Stimulated activated CD4-positive, alpha-beta T cell treated with anti-CD3 and anti-CD28 coated beads, Interleukin-15, amount 100 ng/mL, for 1 hour (primary cell): ENCODE measurements at places on chromosomes 7 and 10.

DNA sequence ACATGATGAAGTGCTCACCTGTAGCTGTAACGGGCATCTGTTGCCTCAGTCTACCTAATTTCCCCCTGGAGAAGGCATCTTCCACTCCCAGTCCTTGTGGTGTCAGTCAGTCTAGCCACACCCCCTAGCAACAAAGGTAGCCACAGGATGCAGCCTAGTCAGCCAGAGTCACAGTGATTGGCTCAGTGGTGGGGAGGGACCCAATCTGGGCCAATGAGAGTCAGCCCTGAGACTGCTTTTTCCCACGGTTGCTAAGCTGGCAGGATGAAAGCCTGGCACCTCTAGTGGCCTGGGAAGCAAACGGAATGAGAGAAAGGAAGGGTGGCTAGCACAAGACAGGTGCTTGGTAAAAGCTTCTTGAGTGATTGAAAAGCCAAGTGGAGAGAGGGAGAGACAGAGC is 118.6 kb downstream of the SH3PXD2A start:
- DNase-seq, result no peak

DNA sequence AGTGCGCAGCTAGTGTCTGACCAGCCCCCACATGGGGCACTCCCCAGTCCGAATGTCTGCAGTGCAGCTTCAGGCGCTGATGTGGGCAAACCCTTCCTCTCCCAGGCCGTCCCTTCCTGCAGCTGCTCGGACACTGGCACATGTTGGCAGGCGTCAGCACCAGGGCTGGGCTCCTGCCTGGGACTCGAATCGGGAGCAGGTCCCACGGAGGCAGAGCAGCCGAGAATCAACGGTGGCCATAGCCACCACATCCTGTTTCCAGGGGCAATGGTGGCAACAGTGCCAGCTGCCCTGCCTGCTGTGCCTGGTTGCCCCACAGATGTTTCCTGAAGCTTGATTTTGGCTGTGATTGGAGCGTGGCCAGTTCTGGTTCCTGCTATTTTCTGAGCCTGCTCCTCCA is 65.8 kb downstream of the MGMT start:
- DNase-seq, result no peak

DNA sequence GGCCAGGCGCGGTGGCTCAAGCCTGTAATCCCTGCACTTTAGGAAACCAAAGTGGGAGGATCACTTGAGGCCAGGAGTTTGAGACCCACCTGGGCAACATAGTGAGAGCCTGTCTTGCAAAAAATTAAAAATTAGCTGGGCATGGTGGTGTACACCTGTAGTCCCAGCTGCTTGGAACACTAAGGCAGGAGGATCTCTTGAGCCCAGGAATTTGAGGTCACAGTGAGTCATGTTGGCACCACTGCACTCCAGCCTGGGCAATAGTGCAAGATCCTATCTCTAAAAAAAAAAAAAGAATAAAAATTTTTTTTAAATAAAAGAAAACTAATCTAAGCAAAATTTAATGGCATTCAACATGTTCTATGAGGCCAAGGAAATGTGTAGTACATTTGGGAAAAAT is 44.9 kb upstream of the UBN2 start:
- DNase-seq, result no peak

- DNase-seq, result no peak
These were observed 135.1 kb downstream of the CHRM2 start for GRCh38 chr7:137003566-137003965.

DNA sequence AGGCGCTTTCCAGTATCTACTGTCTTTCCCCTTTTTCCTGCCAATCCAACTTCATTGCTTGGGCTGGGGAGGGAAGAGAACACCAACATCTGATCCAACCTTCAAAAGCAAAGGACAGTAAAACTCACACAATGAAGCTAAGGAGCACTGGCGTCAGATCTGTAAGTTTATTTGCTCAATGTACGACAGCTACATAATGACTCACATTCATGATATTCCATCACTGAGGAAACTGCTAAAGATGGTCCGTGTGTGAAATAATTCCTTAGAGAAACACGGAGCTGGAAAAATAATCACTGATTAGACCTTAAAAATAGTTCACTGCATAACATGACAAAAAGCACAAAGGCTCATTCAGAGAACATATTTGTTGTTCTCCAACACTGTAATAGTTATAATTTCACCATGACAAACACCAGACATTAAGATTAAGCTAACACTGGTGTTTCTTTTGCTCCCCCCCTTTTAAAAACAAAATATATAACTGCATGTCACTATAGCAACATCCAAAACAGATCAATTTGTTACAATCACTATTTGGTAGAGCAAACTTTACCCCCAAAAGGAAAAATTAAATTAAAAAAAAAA is 24.3 kb downstream of the HSPB1 start:
- no peak for DNase-seq

DNA sequence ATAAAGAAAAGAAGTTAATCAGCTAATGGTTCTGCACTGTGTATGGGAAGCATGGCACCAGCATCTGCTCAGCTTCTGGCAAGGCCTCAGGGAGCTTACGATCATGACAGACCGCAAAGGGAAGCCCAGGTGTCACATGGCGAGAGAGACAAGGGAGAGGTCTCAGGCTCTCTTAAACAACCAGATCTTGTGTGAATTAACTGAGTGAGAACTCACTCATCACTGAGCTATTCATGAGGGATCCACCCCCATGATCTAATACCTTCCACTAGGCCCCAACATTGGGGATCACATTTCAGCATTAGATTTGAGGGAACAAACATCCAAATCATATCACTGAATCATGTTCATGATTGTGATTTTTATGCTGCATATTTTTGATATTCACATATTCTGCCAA is 5.8 kb downstream of the USP54 start:
- DNase-seq, result no peak

DNA sequence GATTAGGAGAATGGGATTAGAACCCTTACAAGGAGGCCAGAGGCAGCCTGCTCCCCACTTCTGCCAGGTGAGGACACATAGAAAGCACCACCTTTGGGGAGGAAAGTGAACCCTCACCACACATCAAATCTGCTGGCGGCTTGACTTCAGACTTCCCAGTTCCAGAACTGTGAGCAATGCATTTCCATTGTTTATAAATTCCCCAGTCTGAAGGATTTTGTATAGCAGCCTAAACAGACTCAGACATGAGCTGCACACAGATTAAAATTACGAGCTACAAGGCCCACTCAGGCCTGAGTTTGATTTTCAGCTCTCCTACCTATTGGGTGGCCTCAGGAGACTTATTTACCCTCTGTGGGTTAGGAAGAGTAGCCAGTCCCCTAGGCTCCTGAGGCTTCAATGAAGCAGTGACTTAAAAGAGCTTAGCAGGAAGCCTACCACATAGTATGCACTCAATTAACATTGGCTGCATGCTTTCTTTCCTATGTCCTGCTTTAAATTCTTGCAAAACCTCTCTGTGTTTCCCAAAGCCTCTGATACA is 350.7 kb upstream of the ZMIZ1 start:
- DNase-seq, result no peak

- DNase-seq, result no peak
These were observed 2.6 kb downstream of the CREM start for GRCh38 chr10:35129185-35129674.

- no peak for DNase-seq
These were observed 116.0 kb upstream of the PDLIM1 start for GRCh38 chr10:95406651-95407280.

- DNase-seq, result no peak
These were observed 7.4 kb downstream of the ADCYAP1R1 start for GRCh38 chr7:31059551-31059950.

DNA sequence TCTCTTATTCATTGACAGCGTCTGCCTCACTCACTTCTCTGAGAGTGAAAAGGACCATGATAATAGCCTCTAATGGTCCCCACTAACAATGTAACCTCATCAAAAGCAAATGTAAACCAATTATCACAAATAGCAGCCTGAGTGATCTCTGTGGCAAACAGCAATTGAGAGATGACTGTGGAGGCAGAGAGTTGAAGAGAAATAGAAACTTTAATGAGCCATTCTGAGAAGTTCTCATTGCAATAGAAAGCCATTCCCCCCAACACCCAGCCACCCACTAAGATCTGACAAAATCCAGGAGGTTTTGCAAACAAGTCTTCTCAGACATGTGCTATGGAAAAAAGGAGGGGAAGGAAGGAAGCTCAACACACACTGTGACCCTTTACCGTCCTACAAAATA is 44.2 kb upstream of the RNF148 start:
- no peak for DNase-seq

- no peak for DNase-seq
These were observed 238.7 kb downstream of the CDK14 start for GRCh38 chr7:90834771-90835170.

GRCh38 chr10:7792541-7792940 is 4.6 kb downstream of the ATP5F1C start:
- DNase-seq, result no peak

DNA sequence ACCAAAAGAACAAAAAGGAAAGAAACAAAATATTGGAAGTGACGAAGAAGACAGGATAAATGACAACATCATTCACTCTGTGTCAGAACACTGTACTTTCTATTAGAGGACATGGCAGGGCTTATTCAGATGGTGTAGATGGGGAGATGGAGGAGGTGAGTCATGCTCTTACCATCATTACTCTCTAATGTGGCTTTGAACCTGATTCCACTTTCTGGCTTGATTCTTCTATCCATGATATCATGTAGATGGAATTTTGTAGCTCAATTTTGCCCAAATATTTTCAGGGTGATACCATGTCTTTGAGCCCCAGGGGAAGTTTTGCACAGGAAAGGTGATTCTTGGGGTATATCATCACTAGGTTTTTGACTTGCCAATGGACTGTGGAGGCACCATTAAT is 91.7 kb downstream of the CFAP58 start:
- DNase-seq, result no peak

DNA sequence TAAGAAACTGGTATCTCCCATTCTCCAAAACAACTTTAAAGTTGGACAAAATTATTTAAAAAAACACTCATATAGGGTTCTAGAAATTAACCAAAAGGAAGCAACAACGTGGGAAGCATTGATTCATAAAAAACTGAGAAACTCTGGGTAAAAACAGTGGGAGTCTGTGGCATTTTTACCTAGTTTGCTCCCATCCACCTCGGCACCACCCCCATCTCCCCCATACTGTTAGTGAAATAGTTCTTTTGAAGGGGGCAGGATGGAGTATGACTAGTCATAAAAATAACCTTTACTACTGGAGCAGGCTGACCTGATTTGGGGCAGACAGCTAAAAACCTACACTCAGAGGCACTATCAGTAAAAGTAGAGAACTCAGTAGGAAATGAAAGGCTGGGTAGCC is 123.2 kb downstream of the AVL9 start:
- DNase-seq, result no peak

DNA sequence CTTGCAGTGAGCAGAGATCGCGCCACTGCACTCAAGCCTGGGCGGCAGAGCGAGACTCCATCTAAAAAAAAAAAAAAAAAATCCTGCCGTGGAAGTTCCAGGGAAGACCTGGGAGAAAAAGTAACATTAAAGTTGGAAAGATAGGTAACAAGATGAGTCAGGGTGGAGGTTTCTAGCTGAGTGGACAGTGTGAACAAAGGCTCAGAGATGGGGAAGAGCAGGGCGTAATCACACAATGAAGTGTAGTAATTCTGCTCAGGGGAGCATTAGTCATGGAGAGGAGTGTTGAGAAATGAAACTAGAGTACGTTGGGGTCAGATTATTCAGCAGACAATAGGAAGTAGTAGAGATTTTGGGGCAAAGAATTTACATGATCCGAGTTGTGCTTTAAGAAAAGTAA is 21.6 kb upstream of the WASL start:
- no peak for DNase-seq

GRCh38 chr10:86963341-86963919 is 4.9 kb upstream of the ADIRF start:
- no peak for DNase-seq

DNA sequence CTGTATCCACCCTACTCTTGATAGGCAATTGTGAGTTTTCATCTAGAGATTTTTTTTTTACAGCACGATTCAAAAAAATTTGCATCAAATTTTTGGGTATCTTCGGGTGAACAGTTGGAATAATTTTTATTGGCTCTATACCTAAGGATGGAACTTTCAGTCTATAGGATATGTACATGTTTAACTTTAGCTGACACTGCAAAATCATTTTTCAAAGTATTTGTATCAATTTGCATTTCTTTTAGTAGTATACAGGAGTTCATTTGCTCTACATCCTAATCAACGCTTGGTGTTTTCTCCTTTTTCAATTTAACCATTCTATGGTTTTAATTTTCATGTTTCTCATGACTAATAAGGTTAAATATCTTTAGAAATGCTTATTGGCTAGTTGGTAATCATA is 11.7 kb downstream of the MGAM2 start:
- DNase-seq, result no peak

DNA sequence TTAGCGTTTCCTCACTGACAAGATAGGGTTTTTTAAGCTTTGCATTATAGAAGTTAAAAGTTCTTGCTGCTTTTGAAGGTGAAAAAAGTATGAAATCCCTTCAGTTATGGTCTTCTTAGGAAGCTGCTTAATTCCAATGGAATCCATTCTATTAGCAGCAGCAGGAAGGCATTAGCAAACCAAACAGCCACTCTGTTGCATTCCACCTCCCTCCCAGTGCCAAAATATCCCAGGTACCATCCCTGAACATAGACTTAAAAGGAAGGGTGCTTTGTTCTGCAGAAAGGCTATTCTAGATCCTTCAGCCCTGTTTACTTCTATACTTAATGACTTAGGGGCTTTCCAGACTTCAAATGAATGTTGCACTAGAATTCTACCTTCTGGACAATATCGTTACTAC is 23.8 kb downstream of the ENO4 start:
- DNase-seq, result no peak

GRCh38 chr7:70474639-70475234 is 657.2 kb upstream of the GALNT17 start:
- no peak for DNase-seq

DNA sequence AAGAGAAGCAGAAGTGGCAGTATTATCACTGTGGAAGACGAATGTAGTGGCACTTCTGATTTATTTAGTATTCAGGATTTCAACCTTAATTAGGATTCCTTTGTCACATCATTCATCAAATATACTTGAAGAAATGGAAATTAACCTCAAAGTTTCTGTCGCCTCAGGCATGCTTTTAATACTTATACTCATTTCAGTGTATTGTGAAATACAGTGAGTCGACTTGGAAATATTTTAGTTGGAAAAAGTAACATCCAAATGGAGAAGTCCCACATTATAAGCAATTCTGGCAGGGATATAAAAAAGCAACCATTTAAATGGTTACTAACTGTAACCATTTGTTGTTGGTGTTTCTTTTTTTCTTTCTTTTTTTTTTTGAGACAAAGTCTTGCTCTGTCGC is 648.8 kb downstream of the ARL4A start:
- no peak for DNase-seq

GRCh38 chr10:35378541-35379210 is 42.4 kb downstream of the CCNY start:
- DNase-seq, result no peak

- no peak for DNase-seq
These were observed 180.7 kb downstream of the DIP2C start for GRCh38 chr10:508726-509125.

- DNase-seq, result no peak
These were observed 93.0 kb downstream of the EXOC4 start for GRCh38 chr7:133345690-133346421.

- DNase-seq, result no peak
These were observed 30.4 kb downstream of the LEP start for GRCh38 chr7:128271471-128271941.
